Stimulated activated CD4-positive, alpha-beta T cell treated with anti-CD3 and anti-CD28 coated beads, TNF-alpha, amount 100 ng/mL, for 4 hours (primary cell): ENCODE measurements at places on chromosomes 3 and 15.

- no peak for DNase-seq
Measured at GRCh38 chr15:75182187-75183131, 19.2 kb upstream of the C15orf39 start.

DNA sequence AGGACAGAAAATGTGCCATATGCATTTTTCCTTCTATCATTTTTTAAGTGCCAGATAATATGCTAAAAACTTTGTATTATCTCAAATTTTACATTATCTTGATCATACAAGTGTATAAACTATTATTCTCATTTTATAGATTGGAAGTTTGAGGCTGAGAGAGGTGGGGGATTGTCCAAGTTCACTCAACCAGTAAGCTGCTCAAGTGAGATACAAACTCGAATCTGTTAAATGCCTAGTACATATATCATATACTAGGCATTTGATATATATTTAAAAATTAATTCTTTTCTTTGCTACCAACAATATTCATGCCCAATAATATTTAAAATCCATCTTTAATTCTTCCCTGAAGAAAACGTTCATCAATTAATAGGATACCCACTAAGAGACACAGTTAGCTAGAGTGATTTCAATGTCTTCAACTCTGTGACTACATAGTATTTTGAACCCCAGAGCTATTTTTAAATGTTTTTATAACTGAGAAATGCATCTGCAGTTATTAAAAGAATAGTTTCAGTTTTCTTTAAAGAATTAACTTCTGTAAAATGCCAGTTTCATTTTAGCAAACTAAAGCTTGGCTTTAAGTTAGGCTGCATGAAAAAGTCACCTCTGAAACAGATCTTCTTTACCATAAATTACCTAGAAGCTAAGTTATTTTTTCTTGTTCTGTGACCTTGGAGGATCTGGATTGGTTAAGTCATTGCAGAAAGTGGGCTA is 40.4 kb downstream of the IQCB1 start:
- DNase-seq, result no peak

DNA sequence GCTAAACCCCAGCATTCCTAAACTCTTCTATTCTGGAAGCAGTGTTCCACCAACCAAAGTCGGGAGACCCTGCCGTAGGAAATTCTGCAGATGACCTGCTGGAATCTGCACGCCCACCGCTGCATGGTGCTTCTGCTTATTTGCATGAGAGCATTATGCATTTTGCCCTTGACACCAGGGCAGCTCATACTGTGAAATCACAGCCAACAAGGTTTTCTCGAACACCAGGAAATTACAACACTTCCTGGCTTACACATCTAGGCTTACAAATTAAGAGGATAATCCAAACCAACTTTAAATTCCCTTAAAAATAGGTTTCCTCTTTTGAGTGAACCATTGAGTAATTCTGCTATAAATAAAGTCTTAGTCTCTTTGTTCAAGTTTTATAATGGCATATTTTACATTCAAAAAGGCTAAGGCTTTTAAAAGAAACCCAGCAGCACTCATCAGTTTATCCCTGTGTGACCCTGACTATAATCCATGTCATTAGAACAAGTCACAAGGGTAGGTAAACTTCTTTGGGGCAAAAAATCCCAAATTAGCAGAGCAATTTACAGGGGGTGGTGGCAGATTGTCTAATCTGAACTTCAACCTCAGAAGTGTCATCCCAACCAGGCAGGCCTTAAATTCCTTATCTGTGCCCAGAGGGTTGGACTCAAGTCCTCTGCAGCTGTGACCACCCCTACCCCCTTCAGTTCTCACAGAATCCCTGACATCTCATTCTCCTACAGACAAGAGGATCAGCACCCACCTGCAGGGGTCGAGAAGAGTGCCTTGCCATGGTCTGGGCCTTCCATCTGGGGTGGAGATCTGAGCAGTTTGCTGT is 33.5 kb upstream of the RBP1 start:
- DNase-seq, result no peak

DNA sequence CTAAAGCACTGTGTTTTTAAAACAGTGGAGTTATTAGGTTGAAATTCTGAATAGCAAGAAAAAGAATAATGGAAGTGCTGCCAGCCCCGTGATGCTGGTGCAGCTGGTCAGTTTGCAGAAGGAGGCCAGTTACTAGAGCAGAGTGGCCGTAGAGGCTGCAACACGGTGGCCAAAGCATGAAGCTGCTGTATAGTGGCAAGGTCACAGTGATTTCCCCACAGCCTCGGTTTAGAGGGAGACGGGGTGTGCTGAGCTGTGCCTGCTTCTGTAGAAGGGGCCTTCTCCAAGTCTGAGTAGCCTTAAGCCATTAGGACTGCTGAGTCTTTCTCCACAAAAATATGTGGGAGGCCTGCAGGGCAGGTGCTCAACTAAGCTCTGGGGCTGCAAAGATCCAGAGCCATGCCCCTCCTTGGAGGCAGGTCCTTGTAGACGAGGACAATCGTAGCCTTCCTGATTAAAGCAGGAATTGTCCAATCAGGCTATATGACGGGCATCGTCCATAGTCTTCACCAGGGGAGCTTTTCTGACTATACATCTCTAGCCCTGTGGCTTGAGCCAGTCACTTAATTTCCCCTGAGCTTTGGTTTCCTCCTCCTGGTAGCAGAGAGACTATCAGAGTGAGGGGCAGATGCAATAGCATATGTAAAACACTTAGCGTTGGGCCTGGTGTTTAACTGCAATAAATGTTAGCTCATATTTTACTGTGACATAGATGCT is 151.6 kb downstream of the PGPEP1L start:
- no peak for DNase-seq

DNA sequence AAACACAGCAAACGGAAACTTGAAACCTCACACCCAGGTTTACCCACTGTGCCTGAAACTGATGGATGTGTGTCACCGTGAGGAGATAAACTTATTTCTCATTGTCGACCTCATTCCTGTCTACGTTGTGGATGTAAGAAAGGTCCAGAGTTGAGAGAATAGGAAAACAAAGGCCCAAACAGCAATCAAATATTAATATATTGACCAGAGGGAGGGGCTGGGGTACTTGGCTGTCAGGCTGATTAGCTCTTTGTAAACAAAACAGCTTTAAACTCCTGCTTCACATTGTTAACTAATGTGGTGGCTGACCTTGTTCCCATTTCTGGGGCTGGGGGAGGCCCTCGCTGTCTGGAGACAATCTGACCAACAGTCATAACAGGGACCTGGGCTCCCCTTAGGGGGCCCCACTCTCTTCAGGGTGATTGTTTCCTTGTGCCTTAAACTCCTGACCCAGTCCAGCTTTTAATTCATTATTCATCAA is 937.6 kb downstream of the MCTP2 start:
- DNase-seq, result no peak

GRCh38 chr3:176780766-176781165 is 416.5 kb downstream of the TBL1XR1 start:
- DNase-seq, result no peak

- DNase-seq, result no peak
Measured at GRCh38 chr3:138593488-138594149, 441 bp downstream of the CEP70 start.

DNA sequence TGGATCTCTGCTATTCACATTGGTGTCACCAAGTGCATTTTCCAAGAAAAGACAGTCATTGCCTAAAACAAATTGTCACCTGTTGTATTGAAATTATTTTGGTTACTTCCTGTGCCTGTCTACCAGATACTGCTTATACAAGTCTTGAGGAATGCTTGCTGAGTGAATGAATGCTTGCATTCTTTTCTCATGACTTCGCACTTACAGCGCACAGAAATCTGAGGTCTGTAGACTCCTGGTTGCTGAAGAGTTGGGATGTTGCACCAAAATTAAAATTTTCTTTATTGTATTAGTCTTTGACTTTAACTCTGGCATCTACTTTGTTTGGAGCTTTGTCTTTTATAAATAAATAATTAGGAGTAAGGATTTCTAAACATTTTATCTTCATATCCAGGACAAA is 28.4 kb downstream of the SH3GL3 start:
- no peak for DNase-seq

GRCh38 chr3:78632925-78633553 is 1134.8 kb downstream of the ROBO1 start:
- no peak for DNase-seq

DNA sequence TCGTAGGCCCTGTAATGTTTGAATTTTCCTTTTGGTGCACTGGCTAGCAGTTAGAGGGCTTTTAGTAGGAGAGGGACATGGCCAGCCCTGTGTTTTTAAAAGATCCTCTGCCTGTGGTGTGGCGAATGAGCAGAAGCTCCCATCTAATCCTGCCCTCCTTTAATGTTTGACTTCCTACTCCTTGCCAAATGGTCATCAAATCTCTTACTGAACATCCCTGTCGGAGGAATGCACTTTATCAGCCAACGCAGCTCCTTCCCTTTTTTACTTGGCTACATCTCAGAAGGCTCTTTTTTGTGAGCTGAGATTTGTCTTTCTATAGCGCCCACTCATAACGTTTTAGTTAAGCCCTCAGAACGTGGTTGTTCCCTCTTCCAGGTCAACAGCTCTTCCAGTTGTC is 44.8 kb downstream of the MAP2K5 start:
- DNase-seq, result no peak

GRCh38 chr3:8959668-8960067 is 3.6 kb downstream of the RAD18 start:
- DNase-seq, result no peak

- no peak for DNase-seq
Measured at GRCh38 chr15:66820481-66821176, 118.6 kb downstream of the SMAD6 start.

DNA sequence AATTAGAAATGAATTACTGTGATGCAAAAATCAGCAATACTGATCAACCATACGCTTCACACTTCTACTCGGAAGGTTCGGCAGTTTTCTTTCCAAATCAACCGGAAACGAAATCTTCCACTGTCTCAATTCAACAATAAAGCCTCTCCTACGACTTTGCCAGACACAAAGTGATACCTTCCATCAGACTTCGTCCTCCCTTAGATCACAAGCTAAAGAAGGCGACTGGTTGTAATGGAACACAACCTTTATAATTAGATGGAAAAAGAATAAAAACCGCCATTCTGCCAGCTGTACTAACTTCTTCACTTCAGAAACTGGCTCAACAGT is 618 bp downstream of the PARL start:
- no peak for DNase-seq

GRCh38 chr3:39234651-39235050 is 42.3 kb upstream of the XIRP1 start:
- no peak for DNase-seq

- no peak for DNase-seq
Measured at GRCh38 chr15:79954661-79955060, 16.3 kb downstream of the BCL2A1 start.

GRCh38 chr15:90887037-90887481 is 2.8 kb downstream of the FES start:
- DNase-seq, result no peak
